T-helper 1 cell (primary cell): ENCODE measurements at places on chromosomes 2 and 18.

- no peak for DNase-seq
These were observed 72.6 kb upstream of the THUMPD2 start for GRCh38 chr2:39851651-39852110.

DNA sequence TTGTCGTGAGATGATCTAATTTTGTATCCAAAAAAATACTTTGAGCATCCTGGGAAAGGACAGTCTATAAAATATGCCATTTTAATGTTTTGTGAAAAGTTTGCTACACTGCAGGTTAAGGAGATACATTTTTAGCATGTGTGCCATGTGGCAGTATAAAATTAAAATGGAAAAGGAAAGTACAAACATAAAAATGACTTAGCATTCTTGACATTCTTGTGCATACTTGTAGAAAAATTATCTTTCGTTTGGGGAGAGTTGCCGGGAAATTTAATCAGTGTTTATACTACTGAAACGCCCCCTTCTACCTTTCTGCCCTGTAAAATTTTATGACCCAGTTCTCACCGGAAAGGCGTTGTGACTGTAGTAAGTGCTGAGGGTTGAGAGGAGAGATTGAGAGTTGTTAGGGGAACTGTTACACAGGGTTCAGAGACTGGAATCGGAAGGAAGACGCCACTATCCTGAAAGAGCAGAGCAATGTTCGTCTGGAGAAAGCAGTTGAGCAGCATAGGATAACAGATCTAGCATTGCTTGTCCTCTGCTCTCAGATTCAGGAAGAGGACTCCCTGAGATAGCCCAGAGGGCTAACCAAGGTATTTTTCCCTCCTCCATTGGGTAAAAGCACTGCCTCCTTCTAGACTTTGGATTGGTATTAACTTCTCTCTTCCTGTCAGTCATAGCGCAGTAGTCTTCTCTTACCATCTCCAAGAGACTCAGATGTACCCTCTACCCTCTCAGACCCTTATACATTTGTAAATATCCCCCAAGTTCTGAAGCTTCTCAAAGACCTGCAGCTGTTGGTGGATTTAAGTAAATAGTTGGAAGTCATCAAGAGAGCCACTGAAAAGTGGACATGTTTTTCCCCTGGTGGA is 2.7 kb downstream of the CDH20 start:
- no peak for DNase-seq

GRCh38 chr2:239596253-239596652 is 195.4 kb upstream of the HDAC4 start:
- DNase-seq, result no peak

DNA sequence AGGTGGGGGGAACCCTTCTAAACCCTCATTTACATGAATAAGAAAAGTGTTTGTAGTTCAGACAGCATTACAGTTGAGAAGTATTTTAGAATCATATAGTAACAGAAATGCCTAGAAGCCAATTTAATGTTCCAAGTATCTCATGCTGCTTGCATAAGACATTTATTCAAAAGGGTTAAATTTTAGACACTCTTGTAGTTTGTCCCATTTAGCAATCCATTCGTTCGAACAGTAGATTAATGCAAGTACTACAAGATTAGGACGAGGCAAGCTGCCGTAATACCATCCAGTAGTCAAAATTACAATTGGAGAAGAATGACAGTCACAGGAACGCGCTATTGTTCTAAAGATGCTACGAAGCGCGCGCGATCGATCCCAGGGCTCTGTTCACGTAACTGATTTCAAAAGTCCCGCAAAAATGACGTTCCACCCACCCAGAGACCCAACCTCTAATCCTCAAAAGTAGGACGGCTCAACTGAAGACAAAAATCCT is 1.2 kb downstream of the TMEM237 start:
- no peak for DNase-seq

DNA sequence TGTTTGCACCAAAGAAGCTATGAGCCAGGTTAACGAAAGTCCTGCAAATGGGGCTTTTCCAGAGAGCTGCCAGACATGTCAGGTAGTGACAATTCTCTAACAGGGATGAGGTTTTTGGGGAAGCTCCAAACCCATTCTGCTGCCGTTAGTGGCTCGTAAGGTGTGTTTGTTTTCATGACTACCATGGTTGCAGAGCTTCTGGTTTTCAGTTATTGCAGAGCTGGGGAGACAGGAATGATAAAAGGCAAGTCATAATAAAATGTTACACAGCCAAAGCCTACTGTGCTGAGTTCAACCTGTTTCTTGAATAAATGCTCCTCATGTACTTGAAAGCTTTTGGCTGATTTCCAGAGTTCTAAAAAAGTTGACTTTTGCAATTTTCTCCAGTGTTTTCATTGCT is 209.2 kb upstream of the STK17B start:
- no peak for DNase-seq

GRCh38 chr2:127011796-127012195 is 95.2 kb downstream of the BIN1 start:
- DNase-seq, result no peak

- peak; percentile 32 for DNase-seq
These were observed 24.0 kb downstream of the RAX start for GRCh38 chr18:59249199-59249774.

- no peak for DNase-seq
These were observed 24.7 kb upstream of the SP3 start for GRCh38 chr2:173989884-173990215.
